ENCODE measurements at places on chromosomes 4 and X.
A peak's percentile ranks its signal among the peaks of the same experiment; 100 is the strongest.

- H3K4me1 ChIP-seq = no peaks in the 10 kb centered on the region
- no peaks in the 10 kb centered on the region for H3K36me3 ChIP-seq
- DNase-seq = no peak
- no peaks in the 10 kb centered on the region for H3K27me3 ChIP-seq
- H3K27ac ChIP-seq = no peak overlapping the region
Measured at GRCh38 chr4:189771696-189772361, 168.8 kb upstream of the FRG1 start.

DNA sequence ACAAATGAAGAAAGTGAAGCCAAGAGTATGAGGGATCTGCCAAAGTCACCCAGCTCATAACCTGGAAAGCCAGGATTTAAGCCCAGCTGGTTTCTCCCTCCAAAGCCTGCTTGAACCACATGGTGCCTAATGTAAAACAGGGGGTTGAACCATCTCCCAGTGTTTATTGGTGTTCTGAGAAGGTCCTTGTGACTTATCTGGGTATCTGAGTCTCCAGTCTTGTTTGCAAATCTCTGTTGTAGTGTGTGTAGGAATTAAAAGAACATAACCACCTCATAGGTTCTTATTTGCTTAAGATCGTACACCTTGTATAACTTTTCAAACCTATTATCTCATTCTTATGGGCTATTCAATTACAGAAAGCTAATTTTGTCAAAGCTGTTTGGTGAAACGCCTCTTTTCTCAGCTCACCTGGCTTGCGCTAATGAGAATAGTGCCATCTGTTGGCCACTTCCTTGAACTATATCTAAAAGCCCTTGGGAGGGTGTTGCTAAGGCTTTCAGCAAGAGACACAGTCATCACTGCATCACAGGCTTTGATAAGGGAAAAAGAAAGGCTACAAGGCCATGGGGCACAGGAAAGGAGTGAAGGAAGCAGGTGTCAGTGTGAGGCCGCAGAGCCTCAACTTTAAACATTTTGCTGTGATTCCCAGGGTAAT is 34.0 kb downstream of the ETDB start:
- DNase-seq = no peak
- H3K27ac ChIP-seq = no peak overlapping the region
- no peaks in the 10 kb centered on the region for H3K36me3 ChIP-seq
- H3K27me3 ChIP-seq = no peaks in the 10 kb centered on the region
- H3K4me1 ChIP-seq = no peaks in the 10 kb centered on the region
- no peak overlapping the region for H3K4me3 ChIP-seq

DNA sequence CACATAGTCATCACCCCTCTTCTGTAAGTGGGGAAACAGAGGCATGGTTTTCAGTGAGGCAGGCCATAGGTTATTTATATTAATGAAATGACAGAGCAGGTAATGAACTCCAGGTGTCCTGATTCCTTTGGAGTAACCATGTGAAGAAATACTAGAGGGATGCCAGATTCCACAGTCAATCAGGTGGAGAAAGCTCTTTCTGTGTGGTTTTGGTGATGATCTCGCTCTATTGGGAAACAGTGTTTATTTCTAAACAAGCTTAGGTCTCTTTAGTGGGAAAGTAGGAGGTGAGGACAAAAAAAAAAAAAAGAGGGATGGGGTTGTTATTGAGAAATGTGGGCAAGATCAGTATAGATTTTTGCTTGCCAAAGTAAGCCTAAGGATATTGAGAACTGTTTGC is 12.2 kb downstream of the DOCK11 start:
- no peak overlapping the region for H3K27ac ChIP-seq
- H3K27me3 ChIP-seq = no peaks in the 10 kb centered on the region
- no peaks in the 10 kb centered on the region for H3K4me1 ChIP-seq
- H3K4me3 ChIP-seq = no peak overlapping the region

GRCh38 chr4:20591571-20591970 is 108.7 kb upstream of the PACRGL start:
- no peak for DNase-seq
- no peaks in the 10 kb centered on the region for H3K27me3 ChIP-seq
- no peak overlapping the region for H3K27ac ChIP-seq
- no peaks in the 10 kb centered on the region for H3K4me1 ChIP-seq

- no peak overlapping the region for H3K27ac ChIP-seq
- no peak overlapping the region for H3K4me3 ChIP-seq
- no peaks in the 10 kb centered on the region for H3K4me1 ChIP-seq
- DNase-seq = no peak
- no peaks in the 10 kb centered on the region for H3K27me3 ChIP-seq
- H3K36me3 ChIP-seq = no peaks in the 10 kb centered on the region
Measured at GRCh38 chr4:87354168-87355102, 31.8 kb upstream of the HSD17B13 start.

DNA sequence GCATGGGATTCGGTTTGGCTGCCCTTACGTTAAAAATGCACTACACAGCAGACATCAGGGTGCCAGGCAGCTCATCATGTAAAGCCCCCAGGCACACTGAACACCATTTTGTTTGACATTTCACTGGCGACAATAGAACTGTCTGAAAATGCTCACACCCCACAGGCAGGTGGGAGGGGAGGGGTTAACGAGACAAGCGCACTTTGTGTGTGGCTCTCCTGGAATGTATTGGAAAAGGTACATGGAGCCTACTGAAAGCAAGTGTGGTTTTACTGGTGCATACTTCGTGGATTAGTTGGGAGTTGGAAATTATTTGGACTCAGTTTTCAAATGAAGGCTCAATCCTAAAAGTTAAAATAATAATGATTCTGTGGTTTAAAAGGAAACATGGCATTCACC is 31.6 kb upstream of the PPARGC1A start:
- H3K27me3 ChIP-seq = no peaks in the 10 kb centered on the region
- no peaks in the 10 kb centered on the region for H3K36me3 ChIP-seq
- no peak for DNase-seq
- H3K27ac ChIP-seq = peak overlapping the region; percentile 57
- peaks cover 25% of the 10 kb centered on the region for H3K4me1 ChIP-seq

DNA sequence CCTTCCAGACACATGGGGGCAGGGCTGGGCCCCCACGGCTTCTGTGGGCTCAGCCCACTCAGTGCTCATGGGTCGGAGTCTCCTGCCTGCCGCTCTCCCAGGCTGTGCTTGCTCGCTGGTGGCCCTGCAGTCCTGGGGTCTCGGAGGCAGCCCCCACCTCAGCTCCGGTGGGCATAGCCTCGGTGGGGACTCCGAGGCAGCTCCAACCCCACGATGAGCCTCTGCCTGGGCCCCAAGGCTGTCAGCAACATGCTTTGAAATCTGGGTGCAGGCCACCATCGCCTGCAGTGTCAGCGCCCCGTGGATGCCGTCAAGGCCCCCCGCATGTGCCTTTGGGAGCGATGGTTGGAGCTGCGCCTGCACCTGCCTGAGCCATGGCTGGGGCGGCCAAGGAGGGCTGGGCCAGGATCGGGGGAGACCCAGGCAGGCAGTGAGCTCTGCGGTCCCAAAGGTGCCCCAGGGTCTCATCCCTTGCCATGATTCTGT is 30.2 kb upstream of the SPON2 start:
- peak overlapping the region; percentile 46 for H3K27ac ChIP-seq
- peaks cover 10% of the 10 kb centered on the region for H3K4me1 ChIP-seq
- H3K27me3 ChIP-seq = no peaks in the 10 kb centered on the region
- DNase-seq = no peak

GRCh38 chrX:5117816-5118215 is 1110.9 kb downstream of the NLGN4X start:
- H3K4me1 ChIP-seq = no peaks in the 10 kb centered on the region
- H3K4me3 ChIP-seq = no peak overlapping the region
- no peaks in the 10 kb centered on the region for H3K36me3 ChIP-seq
- H3K27me3 ChIP-seq = no peaks in the 10 kb centered on the region

DNA sequence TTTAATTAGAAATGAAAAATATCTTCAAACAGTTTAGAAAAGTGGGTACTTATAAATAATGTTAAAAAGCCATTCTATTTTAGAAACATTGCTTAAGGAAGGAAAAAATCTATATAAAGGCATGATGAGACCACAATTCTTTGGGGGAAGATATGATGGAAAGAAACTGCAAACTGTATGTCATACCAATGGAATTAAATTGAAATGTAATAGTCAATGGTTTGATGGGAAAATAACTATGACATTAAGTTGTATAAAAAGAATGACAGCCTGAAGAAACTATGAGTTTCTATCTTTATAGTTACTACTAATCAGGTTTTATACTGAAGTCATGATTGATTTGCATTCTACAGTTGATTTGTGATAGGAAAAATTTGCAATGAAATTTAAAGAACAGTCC is 40.3 kb upstream of the CAMK2D start:
- no peak overlapping the region for H3K4me3 ChIP-seq
- H3K27ac ChIP-seq = no peak overlapping the region
- DNase-seq = no peak
- H3K4me1 ChIP-seq = no peaks in the 10 kb centered on the region
- no peaks in the 10 kb centered on the region for H3K36me3 ChIP-seq

- H3K36me3 ChIP-seq = no peaks in the 10 kb centered on the region
- DNase-seq = no peak
- H3K4me1 ChIP-seq = no peaks in the 10 kb centered on the region
- H3K27ac ChIP-seq = no peak overlapping the region
- no peak overlapping the region for H3K4me3 ChIP-seq
Measured at GRCh38 chr4:87192145-87192919, 28.1 kb downstream of the KLHL8 start.

DNA sequence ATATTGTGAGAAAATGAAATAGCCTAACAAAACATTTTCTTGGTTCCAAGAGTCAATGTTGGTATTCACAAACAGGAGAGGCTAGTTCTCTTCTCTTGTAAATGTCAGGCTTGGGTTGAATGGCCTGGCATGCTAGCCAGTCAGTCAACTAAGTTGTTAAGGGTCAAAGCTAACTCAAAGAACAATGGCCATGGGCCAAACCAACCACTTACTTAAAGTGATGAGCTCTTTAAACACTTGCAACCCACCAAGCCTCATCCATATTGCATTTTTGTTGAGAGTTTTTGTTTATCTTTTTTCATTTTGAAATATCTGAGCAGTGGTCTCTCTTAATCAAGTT is 394.5 kb downstream of the RAB28 start:
- no peaks in the 10 kb centered on the region for H3K36me3 ChIP-seq
- no peak overlapping the region for H3K4me3 ChIP-seq
- H3K27ac ChIP-seq = no peak overlapping the region

All from right lobe of liver (tissue), 6 donors.